ENCODE measurements at places on chromosomes 3 and 15. TPM values are rescaled to one million over a fixed set of nuclear protein-coding genes. Genes with fewer than 3 reads are reported as not detected.

ECE2 gene
- not detected for polyA plus RNA-seq

ETV5 gene
- 5.1 TPM for polyA plus RNA-seq

MFAP1 gene
- polyA plus RNA-seq, result 28.1 TPM

DAZL gene
- polyA plus RNA-seq, result not detected

SRGAP3 gene
- 4.1 TPM for polyA plus RNA-seq

ACKR4 gene
- 1.1 TPM for polyA plus RNA-seq

TRAIP gene
- polyA plus RNA-seq, result 0.71 TPM

IREB2 gene
- polyA plus RNA-seq, result 8.3 TPM

SV2B gene
- polyA plus RNA-seq, result 0.17 TPM

GRCh38 chr3:116256843-116257485, 188.3 kb downstream of the LSAMP start:
- H3K27ac ChIP-seq, result no peak overlapping the region
- H3K4me1 ChIP-seq, result no peaks in the 10 kb centered on the region
- peak; percentile 10 for DNase-seq
- no peaks in the 10 kb centered on the region for H3K27me3 ChIP-seq

GRCh38 chr3:107211608-107212007, 165.6 kb upstream of the CCDC54 start:
- DNase-seq, result no peak
- H3K36me3 ChIP-seq, result no peaks in the 10 kb centered on the region
- no peaks in the 10 kb centered on the region for H3K4me1 ChIP-seq
- no peak overlapping the region for H3K27ac ChIP-seq
- no peaks in the 10 kb centered on the region for H3K27me3 ChIP-seq

DNA sequence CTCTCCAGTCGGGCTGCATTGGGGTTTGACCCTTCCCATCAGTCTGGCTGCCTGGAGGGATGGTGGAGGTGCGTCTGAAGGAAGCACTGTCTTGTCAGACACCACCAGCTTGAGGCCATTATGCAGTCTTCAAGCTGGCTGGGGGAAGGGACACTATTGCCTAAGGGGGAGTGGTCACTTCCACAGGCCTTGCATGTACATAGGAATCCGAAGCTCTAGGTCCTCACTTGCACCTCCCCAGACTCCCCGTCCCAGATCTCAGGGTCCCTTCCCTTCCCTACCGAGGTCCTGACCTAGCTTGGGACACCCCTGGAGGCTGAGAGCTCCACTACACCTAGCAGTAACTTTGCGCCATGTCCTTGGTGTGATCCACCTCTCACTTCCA, 48.6 kb upstream of the KLF13 start:
- no peaks in the 10 kb centered on the region for H3K36me3 ChIP-seq
- no peak overlapping the region for H3K4me3 ChIP-seq
- H3K27ac ChIP-seq, result no peak overlapping the region
- H3K4me1 ChIP-seq, result no peaks in the 10 kb centered on the region
- no peaks in the 10 kb centered on the region for H3K27me3 ChIP-seq
- no peak for DNase-seq

DNA sequence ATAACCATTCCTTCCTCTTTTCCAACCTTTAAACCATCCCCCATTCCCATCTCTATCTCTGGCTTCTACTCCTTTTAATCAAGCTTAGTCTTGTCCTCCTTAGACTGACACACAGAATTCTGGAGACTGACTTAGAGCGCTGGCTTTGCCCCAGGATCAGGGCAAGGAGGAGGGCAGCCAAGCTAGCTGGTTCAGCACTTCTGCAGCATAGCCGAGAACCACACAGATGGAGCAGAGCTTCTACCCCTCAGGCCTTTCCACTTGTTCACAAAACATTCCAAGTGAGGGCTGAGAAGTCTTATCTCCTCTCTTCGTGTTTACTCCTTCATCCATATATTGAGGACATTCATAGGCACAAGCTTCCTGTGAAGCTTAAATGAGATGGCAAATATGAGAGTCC, 246.5 kb upstream of the PEX5L start:
- no peak overlapping the region for H3K27ac ChIP-seq
- H3K36me3 ChIP-seq, result no peaks in the 10 kb centered on the region
- no peak overlapping the region for H3K4me3 ChIP-seq
- no peaks in the 10 kb centered on the region for H3K27me3 ChIP-seq

- DNase-seq, result no peak
- H3K27me3 ChIP-seq, result no peaks in the 10 kb centered on the region
- H3K4me1 ChIP-seq, result no peaks in the 10 kb centered on the region
- H3K27ac ChIP-seq, result no peak overlapping the region
- no peaks in the 10 kb centered on the region for H3K36me3 ChIP-seq
Measured at GRCh38 chr3:23116081-23116837, 86.9 kb upstream of the UBE2E2 start.

DNA sequence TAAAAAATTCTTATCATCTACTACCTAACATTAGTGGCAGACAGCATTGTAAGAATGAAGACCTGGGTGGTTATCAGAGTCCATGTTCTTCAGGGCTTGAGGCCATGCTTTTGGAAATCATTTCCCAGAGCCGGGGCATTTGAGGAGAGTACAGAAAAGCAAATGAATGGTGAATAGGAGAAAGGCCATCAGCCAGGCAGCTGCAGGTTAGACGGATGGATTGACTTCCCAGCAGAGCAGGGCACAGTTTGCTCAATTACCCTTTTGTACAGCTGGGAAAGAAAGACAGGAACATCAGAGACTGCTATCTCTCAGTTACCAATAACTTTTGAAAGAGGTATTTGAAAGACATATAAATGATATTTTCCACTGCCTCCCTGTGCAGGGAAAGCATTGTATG, 135.6 kb downstream of the ALCAM start:
- no peak overlapping the region for H3K27ac ChIP-seq
- no peaks in the 10 kb centered on the region for H3K4me1 ChIP-seq
- H3K36me3 ChIP-seq, result no peaks in the 10 kb centered on the region

GRCh38 chr3:124275412-124275811, 283.5 kb upstream of the ROPN1 start:
- DNase-seq, result peak; percentile 86
- no peaks in the 10 kb centered on the region for H3K36me3 ChIP-seq
- peak overlapping the region; percentile 25 for H3K27ac ChIP-seq
- peaks cover 12% of the 10 kb centered on the region for H3K4me1 ChIP-seq
- H3K4me3 ChIP-seq, result no peak overlapping the region
- no peaks in the 10 kb centered on the region for H3K27me3 ChIP-seq

GRCh38 chr3:38284756-38285150, 2.7 kb downstream of the SLC22A14 start:
- no peaks in the 10 kb centered on the region for H3K27me3 ChIP-seq
- DNase-seq, result no peak
- H3K4me3 ChIP-seq, result no peak overlapping the region
- no peak overlapping the region for H3K27ac ChIP-seq
- H3K36me3 ChIP-seq, result no peaks in the 10 kb centered on the region

DNA sequence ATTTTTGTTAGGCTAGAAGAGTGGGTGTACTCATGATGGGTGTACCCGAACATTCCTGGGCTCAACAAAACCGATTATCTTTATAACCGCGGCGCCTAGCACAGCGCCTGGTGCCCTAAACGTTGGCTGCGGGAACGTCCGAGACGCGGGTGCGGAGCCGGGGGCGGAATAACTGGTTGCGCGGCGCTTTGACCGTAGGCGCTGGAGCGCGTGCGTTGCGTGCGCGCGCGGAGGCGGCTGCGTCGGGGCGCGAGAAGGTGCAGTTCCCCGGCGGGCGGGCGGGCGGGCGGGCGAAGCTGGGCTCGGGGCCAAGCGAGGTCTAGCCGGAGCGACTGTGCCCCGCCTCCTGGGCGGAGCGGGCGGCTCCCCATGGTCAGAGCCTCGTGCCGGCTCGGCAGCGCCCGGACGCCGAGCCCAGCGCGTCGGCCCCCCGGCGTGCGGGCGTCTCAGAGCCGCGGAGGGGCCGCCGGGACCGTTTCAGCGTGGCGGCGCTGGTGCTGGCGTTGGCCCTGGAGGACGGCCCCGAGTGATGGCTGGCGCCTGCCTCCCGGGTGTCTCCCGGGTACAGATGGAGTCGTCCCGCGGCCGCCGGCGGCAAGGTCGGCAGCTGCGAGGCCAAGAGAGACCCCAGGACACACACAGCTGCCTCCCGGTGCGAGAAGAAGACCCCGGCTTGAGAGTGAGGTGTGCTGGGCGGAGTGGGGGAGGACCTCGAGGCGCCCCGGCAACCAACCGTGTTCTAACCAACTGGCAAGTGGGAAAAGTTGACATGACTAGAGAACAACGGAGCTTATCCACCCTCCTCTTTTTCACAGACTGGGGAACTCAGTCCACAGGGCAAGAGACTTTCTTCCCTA, at the start of gene PLAAT1:
PLAAT1 (plus strand) TSS at position 373 of the 857 bp plus-strand sequence. CDS start 14,429 bp downstream, outside the sequence.
- H3K36me3 ChIP-seq, result no peaks in the 10 kb centered on the region
- DNase-seq, result peak; percentile 80
- H3K4me1 ChIP-seq, result no peaks in the 10 kb centered on the region
- H3K4me3 ChIP-seq, result peak within 1 kb of the TSS; percentile 67

DNA sequence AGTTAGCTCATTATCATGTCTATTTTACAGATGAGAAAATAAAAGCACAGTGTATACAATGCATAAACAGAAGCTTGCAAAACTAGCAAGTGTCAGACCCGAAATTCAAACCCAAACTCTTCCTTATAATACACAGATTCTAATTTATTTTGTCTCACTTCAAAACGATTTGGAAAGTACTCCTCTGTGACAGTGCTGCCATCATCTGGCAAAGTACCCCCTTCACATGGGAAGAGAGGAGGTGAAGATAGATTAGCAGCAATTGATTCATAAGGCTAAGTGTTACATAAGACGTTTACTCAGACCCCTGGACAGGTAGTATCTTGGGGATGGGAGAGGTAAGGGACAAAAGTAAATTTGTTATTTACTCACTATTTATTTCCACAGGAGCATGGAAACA, 744.0 kb upstream of the SGO1 start:
- no peak overlapping the region for H3K27ac ChIP-seq
- H3K4me3 ChIP-seq, result no peak overlapping the region
- no peak for DNase-seq

DNA sequence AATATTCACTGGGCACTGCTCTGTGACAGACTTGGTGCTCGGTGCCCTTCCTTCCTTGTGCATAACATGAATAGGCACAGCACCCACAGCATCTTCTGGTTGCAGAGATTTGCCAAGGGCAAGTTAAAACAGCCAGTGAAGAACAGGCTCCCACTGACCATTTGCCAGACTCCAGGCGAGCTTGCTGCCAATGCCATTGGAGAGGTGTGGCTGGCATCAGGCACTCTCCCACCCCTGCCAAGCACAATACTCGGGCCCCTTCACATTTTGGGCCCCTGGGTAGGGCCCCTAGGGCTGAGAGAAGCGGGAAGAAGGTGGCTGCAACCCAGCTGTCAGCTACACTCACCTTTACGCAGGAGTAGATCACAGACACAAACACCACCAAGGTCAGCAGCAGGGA, 112.1 kb downstream of the SEC22A start:
- no peaks in the 10 kb centered on the region for H3K36me3 ChIP-seq
- no peaks in the 10 kb centered on the region for H3K27me3 ChIP-seq
- no peak overlapping the region for H3K27ac ChIP-seq
- H3K4me3 ChIP-seq, result no peak overlapping the region
- peak; percentile 29 for DNase-seq

- H3K4me3 ChIP-seq, result no peak overlapping the region
- no peaks in the 10 kb centered on the region for H3K36me3 ChIP-seq
- H3K4me1 ChIP-seq, result no peaks in the 10 kb centered on the region
- H3K27me3 ChIP-seq, result no peaks in the 10 kb centered on the region
Measured at GRCh38 chr3:189806171-189806951, 175.2 kb downstream of the TP63 start.

DNA sequence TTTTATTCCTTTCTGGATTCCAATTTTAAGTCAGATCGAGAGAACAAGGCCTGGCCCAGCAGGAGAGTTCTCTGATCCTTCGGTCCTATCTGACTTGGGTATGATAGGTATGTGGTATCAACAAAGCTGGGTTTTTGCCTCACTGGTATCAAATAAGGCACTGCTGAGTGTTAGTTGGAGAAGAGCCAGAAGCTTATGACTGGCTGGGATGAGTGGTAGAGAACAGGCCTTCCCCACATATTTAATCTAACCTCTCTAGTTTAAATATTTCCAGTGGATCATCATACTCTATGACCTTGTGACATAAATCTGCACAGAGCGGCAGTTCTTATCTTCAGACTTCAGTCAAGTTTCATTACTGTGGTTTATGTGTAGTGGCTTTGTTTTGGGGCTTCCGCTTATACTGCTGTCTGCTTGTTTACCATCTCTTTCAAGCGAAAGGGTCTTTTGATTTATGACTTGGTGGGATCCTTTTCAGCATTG, 164.5 kb downstream of the PTPRG start:
- no peak for DNase-seq
- no peak overlapping the region for H3K4me3 ChIP-seq
- no peaks in the 10 kb centered on the region for H3K36me3 ChIP-seq
- no peak overlapping the region for H3K27ac ChIP-seq
- peaks cover 6% of the 10 kb centered on the region for H3K4me1 ChIP-seq
- H3K27me3 ChIP-seq, result no peaks in the 10 kb centered on the region

GRCh38 chr3:15783361-15783969, 14.3 kb downstream of the ANKRD28 start:
- H3K27ac ChIP-seq, result no peak overlapping the region
- H3K4me3 ChIP-seq, result no peak overlapping the region
- no peaks in the 10 kb centered on the region for H3K36me3 ChIP-seq
- no peak for DNase-seq
- H3K4me1 ChIP-seq, result no peaks in the 10 kb centered on the region
- no peaks in the 10 kb centered on the region for H3K27me3 ChIP-seq

DNA sequence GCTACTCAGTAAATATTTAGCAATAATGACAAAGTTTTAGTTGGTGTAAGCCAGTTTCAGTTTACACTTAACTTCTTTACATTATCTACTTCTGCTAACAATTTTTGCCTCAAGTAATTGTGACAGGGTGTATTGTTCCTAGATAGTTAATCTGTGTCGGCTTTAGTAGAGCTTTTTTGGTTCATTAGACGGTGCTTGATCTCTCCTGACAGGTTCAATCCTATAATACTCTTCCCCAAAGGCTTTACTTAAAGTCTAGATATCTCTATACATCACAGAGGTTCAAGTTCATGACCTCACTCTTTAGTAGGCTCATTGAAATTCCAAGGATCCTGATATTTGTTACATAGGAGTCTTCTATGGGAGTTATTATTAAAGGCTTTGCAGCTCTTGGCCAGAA, 365.6 kb upstream of the DPPA4 start:
- no peaks in the 10 kb centered on the region for H3K36me3 ChIP-seq
- no peak overlapping the region for H3K27ac ChIP-seq
- no peaks in the 10 kb centered on the region for H3K27me3 ChIP-seq

- no peak for DNase-seq
- H3K27ac ChIP-seq, result no peak overlapping the region
- no peaks in the 10 kb centered on the region for H3K27me3 ChIP-seq
- no peaks in the 10 kb centered on the region for H3K4me1 ChIP-seq
- H3K4me3 ChIP-seq, result no peak overlapping the region
Measured at GRCh38 chr3:70728311-70728710, 415.9 kb upstream of the MDFIC2 start.

DNA sequence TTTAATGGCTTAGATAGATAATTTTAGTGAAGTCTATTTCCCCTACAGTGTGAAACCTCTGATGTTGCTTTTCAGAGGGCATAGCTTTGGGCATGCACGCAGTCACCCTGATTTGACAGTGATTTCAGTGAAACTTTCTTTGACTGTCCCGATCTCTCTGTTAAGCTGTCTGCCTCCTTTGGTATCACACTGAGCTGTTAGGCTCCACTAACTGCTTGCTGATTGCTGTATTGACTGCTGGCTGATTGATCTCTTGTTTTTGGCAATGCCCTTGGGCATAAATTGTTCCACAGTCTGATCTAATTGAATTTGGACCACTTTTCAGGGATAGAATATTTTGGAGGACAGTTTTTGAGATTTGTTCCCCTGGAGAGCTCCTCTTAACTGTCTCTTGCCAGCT, 68.5 kb upstream of the CCDC54 start:
- no peaks in the 10 kb centered on the region for H3K27me3 ChIP-seq
- no peaks in the 10 kb centered on the region for H3K36me3 ChIP-seq
- no peak for DNase-seq

- no peaks in the 10 kb centered on the region for H3K4me1 ChIP-seq
- H3K36me3 ChIP-seq, result no peaks in the 10 kb centered on the region
- no peak overlapping the region for H3K4me3 ChIP-seq
Measured at GRCh38 chr15:53710906-53711305, 48.6 kb downstream of the WDR72 start.

All from kidney (tissue), 22 donors.